Activated naive CD8-positive, alpha-beta T cell treated with anti-CD3 and anti-CD28 coated beads, Interleukin-2, amount 10 ng/mL, durations not matched to agents 7 days and 5 days (primary cell): ENCODE measurements at places on chromosomes 7 and 10.

GRCh38 chr10:35232527-35232926 is 103.8 kb upstream of the CCNY start:
- no peak for DNase-seq

- no peak for DNase-seq
These were observed 8.4 kb downstream of the MINDY4 start for GRCh38 chr7:30779574-30779973.

DNA sequence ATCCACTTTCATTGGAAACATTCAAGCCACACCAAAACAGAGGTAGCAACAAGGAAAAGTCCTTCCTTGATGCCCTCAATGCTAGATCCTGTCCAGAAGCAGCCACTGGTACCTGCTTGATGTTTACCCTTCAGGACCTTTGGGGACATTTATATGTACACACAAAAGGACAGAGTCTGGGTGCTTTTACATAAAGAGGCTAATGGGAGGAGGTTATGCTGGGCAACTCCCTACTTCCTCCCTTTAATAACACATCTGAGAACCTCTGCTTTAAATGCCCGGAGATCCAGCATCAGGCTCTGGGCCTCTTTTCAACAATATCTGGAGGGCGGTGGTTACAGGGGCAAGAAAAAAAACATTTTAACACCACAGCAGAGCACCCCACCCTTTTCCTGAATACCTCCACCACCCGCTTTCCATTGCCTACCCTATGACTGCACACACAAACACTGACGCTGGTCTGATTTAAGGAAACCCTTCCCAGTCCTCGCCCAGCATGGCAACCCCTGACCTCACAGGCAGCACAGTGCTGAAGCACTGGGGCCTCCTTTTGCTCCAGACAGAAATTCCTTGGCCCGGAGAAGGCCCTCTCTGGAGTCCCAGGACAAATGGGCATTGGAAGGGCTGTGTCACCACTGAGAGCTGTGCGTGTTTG is 39.3 kb upstream of the DUSP5 start:
- peak; percentile 13 for DNase-seq

GRCh38 chr10:122713091-122713885 is 13.6 kb upstream of the C10orf120 start:
- DNase-seq = no peak
